ENCODE measurements at places on chromosomes 12 and 14.

DNA sequence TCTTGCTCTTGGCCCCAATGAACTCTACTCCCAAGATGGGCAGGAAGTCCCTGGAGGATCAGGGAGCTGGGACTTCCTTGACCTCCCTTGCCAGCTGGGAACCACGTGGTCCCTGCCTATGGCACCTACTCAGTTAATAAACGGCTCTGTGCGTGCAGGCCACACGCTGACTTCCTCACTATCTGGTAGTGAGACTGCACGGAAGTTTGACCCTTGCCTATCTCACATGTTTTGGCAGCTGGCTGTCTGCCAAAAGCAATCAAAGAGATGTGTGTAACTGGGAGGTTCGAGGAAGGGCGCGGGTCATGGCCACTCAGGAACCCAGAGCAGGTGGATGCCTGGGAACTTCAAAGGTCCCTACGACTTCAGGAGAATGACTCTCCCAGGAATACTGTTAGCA lies 57.9 kb downstream of the RFLNA start:
- DNase-seq, result no peak

- DNase-seq, result no peak
Observed at GRCh38 chr12:117986705-117987469, 18.1 kb upstream of the KSR2 start.

DNA sequence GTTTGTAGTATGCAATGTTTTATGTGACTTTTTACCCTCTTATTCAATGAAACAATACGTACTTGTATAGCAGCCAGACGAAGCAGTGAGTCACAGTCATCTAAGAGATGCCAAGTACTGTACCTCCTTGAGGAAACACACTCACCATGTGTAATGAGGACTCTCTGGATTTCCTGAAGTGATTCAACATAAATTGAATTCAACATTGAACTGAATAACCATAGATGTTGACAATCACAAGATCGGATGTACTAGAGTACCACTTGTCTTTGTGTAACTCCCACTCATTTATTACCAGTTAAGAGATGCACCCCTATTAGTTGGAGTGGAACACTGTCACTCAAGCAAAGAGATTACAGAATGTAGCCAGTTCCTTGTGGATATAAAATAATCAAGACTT lies 175.2 kb upstream of the HMGA2 start:
- DNase-seq, result no peak

DNA sequence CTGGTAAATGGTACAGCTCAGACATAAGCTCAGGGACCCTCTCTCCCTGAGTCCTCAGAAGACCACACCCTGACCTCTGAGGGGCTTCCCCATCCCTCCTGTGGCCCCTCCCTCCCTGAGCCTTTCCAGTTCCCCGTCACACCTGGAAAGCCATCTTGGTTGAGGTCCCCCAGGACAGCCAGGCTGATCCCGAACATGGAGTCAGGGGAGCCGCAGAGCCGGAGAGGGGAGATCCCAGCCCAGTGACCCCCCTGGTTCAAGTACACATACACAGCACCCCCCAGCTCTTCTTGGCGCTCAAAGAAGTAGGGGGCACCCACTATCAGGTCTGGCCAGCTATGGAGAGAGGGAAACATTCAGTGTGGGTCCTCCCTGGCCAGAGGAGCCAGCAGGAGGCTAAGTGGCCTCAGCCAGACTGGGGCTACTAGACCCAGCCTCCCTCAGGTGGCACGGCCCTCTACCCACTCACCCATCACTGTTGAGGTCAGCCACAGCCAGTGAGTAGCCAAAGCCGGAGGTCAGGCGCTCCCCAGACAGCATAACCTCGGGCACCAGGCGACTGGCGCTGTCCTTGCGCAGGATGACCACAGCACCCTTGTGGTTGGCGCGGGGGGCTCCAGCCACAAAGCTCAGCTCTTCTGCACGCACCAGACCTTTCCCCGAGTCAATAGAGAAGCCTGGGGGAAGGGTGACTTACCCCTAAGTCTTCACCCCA lies 9.3 kb downstream of the ITGA7 start:
- DNase-seq, result no peak

GRCh38 chr12:119444462-119445044 lies 110.0 kb downstream of the CCDC60 start:
- DNase-seq, result no peak

DNA sequence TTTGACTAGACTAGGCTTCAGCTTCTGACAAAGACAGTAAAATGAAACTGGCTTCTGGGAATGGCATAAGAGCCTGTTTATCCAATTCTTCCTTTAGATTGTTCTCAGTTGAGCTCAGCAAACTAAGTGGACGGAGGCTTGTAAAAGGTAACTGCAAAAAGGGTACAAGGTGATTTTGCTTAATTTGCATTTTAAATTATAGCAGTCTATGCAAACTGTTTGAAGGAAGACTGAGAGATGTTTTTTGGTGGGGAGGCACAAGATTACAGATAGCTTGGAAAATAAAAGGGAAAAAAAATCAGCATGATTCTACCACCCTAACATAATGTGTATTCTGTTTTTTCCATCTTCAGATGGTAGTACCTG lies 5.0 kb downstream of the SUSD6 start:
- no peak for DNase-seq

DNA sequence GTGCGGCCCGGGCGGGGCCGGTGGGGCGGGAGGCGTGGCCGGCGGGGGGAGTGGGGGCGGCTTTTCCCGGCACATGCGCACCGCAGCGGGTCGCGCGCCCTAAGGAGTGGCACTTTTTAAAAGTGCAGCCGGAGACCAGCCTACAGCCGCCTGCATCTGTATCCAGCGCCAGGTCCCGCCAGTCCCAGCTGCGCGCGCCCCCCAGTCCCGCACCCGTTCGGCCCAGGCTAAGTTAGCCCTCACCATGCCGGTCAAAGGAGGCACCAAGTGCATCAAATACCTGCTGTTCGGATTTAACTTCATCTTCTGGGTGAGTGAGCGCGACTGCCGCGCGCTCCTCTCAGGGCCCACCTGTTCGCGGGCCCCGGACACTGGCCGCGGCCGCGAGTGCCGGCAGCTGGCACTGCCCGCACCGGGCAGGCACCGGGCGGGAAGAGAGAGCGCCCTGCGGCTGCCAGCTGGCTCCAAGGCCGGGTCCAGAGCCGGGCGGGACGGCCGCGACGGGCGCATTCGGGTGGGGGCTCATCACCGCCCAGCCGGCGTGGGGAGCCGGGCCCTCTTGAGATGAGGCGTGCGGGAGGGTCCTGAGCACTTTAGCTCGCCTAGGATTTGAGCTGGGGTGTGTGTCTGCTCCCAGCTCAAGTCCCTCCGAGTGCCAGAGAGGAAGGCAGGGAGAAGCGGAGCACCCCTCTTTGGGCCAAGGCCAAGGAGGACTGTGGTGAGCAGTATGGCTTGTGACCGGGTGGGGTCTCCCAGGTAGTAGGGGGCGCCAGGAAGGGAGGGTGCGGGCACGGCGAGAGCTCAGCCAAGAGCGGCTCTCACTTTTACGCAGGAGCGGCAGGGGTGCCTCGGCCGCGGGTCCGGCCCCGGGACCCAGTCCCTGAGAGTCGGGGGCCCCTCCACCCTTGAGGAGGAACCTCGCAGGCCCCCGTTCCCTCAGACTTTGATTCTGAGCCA lies at the start of gene CD9:
Gene CD9 (plus strand): TSS at position 145 of the 957 bp plus-strand sequence. CDS start 100 bp downstream, at position 245.
- peak; percentile 62 for DNase-seq

- DNase-seq, result no peak
Observed at GRCh38 chr12:93777254-93777653, 100.1 kb downstream of the CRADD start.

GRCh38 chr12:108676707-108677106 lies 43.0 kb upstream of the SELPLG start:
- DNase-seq, result no peak

- DNase-seq, result no peak
Observed at GRCh38 chr14:50303744-50304471, 8.1 kb downstream of the L2HGDH start.

DNA sequence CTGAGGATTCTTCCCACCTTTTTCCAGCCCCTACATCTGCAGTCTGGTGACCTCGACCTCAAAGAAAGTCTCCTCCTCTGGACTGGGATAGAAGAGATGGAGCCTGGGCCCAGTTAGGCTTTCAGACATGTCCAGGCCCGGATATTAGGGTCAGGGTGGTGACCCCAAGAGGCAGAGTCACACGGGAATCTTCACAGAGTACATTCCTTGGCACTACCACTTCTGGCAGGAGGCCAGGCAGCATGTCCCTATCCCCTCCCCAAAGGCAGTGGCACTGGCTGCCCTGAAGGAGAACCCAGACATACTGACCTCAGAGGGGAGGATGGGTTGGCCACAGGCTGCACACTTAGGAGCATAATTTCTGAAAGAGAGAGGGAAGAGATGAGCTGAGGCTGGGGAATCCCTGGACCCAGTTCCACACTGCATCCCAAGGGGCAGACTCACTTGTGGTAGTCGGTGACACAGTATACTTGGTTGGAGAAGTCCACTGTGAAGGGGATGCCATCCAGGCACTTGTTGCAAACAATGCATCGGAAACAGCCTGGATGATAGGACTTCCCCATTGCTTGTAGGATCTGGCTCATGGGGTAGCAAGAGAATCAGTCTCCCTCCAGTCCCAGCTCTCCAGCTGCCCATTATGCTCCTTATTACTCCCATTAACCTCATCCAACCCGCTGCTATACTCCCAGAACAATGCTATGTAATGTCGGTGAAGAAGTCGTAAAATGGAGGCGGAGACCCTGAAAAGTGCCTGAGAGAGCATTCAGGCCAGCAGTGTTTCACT lies 7.6 kb downstream of the AJUBA start:
- DNase-seq, result no peak

DNA sequence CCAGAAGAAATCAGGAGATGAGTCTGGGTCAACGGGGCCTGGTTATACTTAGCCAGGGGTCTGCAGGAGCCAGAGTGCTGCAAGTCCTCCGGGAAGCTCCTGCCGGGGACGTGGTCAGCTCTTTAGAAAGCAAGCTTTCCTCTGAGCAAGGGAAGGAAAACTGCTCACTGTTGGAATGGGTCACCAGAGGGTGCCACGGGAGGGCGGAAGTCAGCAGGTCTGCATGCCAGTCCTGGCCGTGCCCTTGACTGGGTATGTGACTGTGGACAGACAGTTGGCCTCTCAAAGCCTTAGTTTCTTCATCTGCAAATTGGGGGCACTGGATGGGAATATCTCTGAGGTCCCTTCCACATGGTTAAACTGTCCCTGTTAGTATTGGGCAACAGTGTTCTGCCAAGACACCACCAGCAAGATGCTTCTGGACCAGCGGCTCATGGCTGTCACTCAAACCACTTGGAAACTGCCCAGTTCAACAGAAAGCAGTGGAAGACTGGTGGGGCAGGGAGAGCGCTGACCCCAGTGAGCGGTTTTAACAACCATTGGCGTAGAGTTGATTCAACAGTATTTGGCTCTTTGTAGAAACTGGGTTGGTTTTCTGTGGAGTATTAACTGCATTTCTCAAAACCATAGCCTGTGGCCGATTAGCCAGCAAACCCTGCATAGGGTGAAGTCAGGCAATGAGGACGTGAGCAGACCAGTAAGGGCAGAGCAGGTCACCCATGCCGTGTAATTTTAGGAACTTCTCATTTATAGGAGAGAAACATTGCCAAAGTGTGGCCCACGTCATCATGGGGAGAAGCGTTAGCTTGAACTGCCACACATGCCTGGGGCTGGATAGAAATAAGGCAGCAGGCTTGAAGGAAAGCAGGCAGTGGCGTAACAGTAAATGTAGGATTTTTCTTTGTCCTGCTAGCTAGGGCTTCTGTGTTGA lies 163.9 kb upstream of the PRMT8 start:
- no peak for DNase-seq

GRCh38 chr12:128969480-128970055 lies 116.3 kb downstream of the GLT1D1 start:
- no peak for DNase-seq

- DNase-seq, result no peak
Observed at GRCh38 chr14:36784541-36784940, 122.9 kb downstream of the PAX9 start.

- DNase-seq, result no peak
Observed at GRCh38 chr12:79885911-79886490, 48.9 kb downstream of the PPP1R12A start.

DNA sequence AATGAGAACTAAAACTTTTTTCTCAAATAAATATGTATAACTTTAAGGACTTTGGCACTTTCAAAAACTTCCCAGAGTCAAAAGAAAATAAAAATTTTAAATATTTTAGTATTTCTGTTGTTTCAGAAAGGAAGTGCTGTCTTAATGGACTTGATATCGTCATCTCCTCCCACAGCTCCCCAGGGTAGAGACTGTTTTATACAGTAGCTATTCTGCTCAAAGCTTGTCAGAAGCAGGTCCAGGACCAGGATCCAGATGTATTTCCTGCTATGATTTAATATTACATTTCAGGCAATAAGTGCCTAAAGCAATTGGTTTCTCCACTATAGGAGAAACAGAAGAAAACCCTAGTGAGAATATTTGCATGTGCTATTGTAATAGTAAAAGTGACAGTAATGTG lies 218.5 kb upstream of the G2E3 start:
- DNase-seq, result no peak

GRCh38 chr14:53951627-53952303 lies 4.9 kb downstream of the BMP4 start:
- DNase-seq, result no peak

GRCh38 chr14:25120261-25120660 lies 70.3 kb upstream of the STXBP6 start:
- no peak for DNase-seq

DNA sequence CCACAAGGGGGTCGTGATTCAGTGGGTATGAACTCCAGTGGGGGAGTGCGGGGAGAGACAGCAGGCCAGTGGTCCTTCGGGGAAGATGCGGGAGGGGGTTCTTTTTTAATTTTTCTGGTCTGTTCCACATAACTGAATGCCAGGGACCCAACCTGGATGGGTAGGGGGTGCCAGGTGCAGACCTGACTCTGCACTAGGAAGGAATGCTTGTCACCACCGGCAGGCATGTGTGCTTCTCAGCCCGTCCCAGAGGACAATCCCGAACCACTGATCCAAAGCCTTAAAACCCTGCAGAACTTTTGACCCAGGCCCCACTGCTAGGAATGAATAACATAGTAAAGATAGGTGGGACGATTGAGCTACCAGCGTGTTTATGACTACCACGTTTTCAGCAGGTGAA lies 72.0 kb downstream of the DIO3 start:
- no peak for DNase-seq

GRCh38 chr12:6476489-6476888 lies 6.0 kb upstream of the VAMP1 start:
- DNase-seq, result no peak

DNA sequence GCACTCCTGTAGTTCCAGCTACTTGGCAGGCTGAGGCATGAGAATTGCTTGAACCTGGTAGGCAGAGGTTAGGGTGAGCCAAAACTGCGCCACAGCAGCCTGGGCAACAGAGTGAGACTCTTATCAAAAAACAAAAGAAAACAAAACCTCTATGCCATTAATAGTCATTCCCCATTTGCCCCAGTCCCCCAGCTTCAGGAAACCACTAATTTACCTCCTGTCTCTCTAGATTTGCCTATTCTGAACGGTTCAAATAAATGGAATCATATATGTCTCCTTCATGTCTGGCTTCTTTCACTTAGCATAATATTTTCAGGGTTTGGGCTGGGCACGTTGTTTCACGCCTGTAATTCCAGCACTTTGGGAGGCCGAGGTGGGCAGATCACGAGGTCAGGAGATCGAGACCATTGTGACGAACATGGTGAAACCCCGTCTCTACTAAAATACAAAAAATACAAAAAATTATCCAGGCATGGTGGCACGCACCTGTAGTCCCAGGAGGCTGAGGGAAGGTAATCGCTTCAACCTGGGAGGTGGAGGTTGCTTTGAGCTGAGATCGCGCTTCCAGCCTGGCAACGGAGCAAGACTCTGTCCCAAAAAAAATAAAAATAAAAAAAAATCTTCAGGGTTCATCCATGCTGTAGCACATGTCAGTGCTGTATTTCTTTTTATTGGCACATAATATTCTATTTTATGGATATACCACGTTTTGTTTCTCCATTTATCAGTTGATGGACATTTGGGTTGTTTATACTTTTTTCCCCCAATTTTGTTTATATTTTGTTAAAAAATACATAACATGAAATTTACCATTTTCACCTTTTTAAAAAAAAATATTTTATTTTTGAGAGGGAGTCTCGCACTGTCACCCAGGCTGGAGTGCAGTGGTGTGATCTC lies 31.9 kb downstream of the KNTC1 start:
- no peak for DNase-seq
